HFF-Myc (cell line): ENCODE measurements at places on chromosomes 16 and 17.
A peak's percentile ranks its signal among the peaks of the same experiment; 100 is the strongest.

GRCh38 chr17:81416612-81417011 is 21.4 kb downstream of the BAHCC1 start:
- DNase-seq, result no peak

- no peak for DNase-seq
These were observed 171.8 kb upstream of the CACNG5 start for GRCh38 chr17:66663041-66663606.

DNA sequence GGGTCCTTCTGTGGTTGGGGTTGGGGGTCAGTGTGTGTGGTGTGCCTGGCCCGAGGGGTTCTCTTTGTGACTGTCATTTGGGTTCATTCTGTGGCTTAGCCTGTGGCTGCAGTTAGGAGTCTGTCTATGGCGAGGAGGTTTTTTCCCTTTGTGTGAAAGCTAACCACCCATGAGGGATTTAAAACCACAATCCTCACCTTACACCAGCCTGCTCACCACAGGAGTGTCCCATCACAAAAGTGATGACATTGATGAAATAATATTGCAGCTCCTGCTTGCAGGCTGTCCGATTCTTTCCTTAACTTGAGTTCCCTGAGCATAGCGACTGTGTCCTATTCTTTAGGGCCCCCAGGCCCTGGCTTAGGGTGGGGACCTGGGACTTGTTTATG is 113.6 kb downstream of the RAP1GAP2 start:
- no peak for DNase-seq

DNA sequence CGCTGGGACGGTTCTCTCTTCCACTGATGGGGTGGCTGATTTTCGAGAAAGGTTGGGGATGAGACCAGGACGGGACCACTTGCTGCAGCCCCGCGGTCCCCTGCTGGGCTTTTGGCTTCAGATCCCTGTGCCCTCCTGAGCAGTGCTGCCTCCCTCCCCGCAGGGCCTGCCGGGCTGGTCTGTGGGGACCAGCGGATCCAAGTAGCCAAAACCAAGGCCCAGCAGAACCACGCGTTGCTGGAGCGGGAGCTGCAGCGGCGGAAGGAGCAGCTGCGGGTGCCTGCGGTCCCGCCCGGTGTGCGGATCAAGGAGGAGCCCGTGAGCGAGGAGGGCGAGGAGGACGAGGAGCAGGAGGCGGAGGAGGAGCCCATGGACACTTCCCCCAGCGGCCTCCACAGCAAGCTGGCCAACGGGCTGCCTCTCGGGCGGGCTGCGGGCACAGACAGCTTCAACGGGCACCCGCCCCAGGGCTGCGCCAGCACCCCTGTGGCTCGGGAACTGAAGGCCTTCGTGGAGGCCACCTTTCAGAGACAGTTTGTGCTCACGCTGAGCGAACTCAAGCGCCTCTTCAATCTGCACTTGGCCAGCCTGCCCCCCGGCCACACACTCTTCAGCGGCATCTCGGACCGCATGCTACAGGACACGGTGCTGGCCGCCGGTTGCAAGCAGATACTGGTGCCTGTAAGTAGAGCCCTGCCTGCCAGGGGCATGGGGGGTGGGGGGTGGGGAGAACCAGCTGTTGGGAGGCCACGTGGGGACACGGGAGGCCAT is 28.6 kb downstream of the POLR3E start:
- DNase-seq, result no peak

DNA sequence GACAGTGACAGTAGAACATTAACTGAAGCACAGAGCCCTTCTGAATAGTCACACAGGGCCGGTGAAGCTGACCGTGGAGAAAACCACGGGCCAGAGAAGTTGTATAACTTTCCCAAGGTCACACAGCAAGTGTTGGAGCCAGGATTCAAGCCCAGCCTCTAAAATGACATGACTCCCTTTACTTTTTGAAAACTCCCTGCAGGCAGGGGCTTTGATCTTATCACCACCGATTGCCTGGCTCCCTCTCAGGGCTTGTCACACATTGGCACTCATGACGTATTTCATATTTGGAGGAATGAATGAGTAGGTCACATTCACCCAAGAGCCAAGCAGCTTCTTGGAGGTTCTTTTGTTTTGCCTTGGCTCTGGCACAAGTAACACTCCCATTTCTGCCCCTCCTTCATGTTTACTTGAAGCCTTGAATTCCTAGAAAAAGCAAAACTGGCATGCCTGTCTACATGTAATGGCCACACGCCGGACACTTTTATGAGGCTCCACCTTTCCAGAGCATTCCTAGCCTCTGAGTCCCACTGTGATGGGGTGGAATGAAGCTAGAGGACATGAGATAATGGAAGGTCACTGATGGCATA is 13.3 kb upstream of the RBBP6 start:
- no peak for DNase-seq

- DNase-seq, result no peak
These were observed 2.1 kb upstream of the GSDMB start for GRCh38 chr17:39920218-39921210.

GRCh38 chr17:61238455-61238933 is 161.1 kb upstream of the TBX2 start:
- DNase-seq, result no peak

DNA sequence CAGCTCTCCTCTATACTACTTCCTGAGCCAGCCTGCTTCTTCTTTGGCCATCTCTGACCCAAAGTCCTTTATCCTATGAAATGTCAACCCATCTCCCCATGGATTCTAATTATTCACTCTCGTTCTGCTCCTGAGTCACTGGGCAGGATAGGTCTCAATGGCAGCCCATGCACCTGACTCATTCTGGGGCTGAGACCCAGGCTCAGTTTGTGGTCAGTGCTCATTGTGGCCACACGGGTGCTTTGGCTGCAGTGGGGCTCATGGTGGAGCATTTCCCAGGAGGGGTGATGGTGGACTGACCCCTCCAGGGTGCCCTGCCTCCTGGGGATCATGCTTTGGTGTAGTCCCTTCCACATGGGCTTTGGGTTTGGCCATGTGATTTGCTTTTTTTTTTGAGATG is 154.8 kb upstream of the WSCD1 start:
- no peak for DNase-seq

DNA sequence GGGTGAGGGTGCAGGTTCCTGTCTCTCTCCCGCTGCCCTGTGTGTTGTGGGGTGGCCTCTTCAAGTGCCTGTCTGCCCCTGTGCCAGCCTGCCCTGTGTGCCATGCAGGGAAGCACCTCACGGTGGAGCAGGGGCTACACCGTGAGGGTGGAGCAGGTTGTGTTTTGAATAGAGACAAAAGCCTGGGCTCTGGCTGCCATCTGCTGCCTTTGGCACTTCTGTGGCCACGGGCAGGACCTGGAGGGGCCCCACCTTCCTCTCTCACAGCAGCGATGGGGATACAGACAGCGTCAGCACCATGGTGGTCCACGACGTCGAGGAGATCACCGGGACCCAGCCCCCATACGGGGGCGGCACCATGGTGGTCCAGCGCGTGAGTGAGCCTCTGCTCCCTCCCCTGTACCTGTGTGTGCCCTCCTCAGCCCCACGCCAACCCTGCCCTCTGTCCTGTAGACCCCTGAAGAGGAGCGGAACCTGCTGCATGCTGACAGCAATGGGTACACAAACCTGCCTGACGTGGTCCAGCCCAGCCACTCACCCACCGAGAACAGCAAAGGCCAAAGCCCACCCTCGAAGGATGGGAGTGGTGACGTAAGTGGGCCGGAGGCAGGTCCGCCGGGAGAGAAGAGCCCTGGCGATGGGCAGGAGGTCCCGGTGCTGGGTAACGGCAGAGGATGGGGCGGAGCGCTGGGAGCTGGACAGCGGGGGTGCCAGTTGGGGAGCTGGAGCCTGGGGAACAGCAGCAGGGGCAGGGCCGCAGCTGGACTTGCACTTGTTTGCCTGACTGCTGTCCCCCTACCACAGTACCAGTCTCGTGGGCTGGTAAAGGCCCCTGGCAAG is 5.4 kb upstream of the C17orf107 start:
- no peak for DNase-seq

- DNase-seq, result no peak
These were observed 192.3 kb upstream of the SALL1 start for GRCh38 chr16:51343411-51343810.

GRCh38 chr17:8923762-8924161 is 41.7 kb downstream of the PIK3R5 start:
- DNase-seq, result no peak

- DNase-seq, result no peak
These were observed 28.0 kb downstream of the ARHGAP23 start for GRCh38 chr17:38456031-38456815.

- DNase-seq, result no peak
These were observed 35.0 kb downstream of the DHRS7B start for GRCh38 chr17:21161498-21162393.

DNA sequence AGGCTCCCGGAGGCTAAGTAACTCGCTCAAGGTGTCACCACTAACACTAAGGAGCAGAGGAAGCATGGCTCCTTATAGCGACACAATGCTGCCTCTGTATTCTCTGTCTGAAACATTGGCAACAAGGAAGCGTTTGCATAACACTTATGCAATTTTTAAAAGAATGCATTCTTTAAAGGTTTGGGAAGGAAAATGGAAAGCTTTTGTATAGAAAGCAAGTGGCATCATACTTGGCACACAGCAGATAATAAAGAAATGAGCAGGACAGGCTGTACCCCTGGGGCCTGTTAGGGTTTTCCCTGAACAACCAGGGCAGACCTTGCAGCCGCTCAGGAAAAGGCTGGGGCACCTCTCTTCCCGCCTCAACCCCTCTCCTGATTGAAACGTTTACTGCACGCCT is 36.9 kb downstream of the PPL start:
- no peak for DNase-seq

GRCh38 chr17:33925649-33926048 is 329.4 kb upstream of the CCL2 start:
- DNase-seq, result no peak

DNA sequence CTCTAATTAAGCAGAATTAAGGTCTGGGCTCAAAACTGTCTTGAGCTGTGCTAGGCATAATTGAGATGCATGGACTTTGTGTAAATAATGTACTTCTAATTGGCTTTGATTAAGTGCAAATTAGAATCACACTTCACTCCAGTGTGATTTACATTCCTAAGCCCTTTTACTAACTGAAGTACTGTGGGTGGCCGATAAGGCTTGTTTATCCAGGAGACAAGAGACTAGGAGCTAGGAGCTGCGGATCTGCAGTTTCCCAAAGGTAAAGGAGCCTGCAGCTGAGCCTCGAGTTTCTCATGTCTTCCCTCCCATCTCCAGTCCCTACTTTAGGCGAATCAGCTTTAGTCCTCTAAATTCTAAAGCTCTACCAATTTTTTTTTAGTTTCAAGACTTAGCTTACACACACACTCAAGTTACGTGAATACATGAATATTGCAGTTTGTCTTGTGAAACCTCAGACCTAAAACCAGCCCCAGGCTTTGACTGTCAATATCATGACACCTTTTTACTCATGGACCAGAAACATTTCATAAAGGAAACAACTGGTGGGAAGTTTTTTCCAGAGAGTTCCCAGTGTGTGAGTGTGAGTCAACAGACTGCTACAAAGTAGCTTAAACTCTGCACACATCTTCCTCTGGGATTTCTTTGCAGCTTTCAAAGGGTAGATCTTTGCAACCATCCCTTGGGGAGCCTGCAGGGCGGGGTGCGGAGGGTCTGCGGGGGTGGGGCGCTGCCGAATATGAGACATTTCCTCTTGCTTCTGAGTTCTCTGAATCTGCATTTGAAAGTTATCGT is 113.9 kb upstream of the TBX2 start:
- DNase-seq, result no peak

DNA sequence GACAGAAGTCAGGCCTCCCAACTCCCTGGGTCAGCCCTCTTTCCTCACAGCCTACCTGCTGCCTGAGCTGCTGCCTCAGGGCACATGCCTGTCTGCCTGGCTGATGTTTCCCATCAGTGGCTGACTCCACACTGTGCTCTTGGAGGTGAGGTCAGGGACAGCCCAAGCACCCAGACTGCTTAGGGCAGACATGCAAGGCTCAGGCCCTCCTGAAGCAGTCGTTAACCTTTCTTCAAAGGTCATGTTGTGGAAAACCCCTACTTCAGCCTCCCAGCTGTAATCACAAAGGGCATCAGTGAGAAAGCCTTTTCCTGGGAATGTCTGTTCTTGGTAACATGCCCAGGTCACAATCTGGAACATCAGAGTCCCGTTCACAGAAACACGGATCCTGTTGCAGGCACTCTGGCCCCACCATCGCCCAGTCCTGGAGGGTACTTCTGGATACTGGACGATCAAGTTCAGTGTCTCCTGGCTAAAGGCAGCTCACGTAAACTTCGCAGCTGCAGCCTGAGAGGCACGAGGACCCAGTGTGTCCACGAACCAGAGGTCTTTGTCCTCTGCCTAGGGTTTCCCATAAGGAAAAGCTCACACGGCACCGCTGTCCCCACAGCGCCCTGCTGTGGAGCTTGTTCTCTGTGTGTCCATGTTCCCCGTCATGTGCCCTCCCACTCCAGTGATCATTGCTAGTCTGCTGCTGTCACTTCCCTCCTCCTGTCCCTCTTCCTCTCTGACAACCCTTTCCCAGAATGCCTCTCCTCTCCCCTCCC is 54.9 kb downstream of the GNAO1 start:
- peak; percentile 14 for DNase-seq

DNA sequence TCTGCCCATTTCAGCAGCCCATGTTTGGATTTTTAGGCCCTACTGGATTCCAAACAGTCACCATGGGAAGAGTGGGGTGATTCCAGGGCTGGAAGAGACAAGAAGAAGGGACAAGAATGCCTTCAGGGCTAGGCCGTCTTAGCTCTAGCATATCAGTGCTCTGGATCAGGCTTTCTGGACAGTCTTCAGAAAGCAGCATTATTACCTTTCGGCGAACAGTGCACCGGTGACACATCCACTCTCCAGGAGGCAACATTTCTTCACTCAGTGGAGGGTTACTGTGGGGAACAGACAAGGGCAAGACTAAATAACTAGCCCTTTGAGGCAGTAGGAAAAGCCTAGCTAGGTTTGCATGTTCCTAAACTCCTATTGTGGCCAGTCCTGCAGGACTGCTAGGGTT is 23.9 kb upstream of the DHRS13 start:
- DNase-seq, result no peak

- no peak for DNase-seq
These were observed 10.9 kb upstream of the ITGA2B start for GRCh38 chr17:44400226-44400847.
